Fibroblast of the conjunctiva (primary cell): ENCODE measurements at places on chromosomes 1 and 21.

GRCh38 chr1:61055110-61055614 is 27.2 kb upstream of the NFIA start:
- no peak for DNase-seq

GRCh38 chr1:217135987-217136894 is 413.0 kb upstream of the ESRRG start:
- DNase-seq = no peak

DNA sequence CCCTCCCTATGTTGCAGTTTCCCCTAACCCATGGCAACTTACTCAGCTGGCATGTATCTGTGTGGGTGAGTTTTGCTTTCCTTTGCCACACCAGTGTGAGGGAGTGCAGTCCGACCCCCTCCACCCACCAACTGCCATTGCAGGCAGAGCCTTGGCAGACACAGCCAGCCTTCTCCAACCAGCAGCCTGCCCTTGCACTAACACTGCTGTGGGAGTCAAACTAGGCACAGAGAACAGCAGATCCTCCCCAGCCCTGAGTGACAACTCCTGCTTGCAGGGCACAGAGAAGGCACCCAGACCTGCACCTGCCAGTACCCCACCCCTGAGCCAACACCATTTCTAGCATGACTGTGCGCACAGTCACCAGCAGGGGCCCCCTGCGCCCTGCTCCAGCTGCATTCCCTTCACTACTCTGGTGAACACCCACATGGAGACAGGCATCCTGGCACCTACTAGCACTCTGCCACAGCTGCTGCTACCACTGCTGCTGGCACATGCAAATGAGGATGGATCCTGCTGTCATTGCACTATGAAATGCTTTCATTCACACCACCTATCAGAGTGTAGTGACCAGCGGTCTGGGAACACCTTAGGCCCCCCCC is 98.4 kb downstream of the MAGI3 start:
- no peak for DNase-seq

DNA sequence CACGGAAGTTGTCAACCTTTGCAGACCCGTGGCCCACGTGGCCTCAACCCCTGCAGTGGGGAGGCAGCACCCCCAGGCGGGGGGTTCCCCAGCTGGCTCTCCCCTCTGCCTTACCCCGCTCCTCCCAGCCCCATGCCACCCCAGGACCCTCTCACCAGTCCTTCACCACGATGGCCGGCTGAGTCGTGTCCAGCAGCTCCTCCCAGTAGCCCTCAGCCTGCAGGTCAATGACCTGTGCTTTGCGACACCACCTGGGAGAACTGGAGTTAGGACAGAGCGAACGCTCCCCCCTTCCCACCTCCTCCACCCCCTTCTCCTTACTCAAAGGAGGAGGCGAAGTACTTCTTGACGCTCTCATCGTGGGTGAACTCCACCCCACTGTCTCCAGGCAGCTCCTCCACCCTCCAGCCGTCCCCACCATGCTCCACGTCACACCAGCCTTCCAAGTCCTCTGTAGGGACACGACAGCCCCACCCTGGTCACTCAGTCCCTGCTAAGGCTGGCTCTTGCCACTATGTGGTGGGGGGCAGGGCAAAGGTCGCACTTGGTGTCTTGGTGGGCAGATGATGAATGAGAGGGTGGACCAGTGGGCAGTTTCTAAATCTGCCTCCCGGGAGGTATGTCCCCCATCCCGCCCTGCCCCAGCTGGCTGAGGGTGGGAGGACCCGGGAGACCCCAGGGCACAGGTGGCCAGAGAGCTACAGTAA is 4.5 kb downstream of the FBXO2 start:
- DNase-seq = no peak

GRCh38 chr1:174097426-174097825 is 61.9 kb upstream of the RABGAP1L start:
- DNase-seq = no peak

DNA sequence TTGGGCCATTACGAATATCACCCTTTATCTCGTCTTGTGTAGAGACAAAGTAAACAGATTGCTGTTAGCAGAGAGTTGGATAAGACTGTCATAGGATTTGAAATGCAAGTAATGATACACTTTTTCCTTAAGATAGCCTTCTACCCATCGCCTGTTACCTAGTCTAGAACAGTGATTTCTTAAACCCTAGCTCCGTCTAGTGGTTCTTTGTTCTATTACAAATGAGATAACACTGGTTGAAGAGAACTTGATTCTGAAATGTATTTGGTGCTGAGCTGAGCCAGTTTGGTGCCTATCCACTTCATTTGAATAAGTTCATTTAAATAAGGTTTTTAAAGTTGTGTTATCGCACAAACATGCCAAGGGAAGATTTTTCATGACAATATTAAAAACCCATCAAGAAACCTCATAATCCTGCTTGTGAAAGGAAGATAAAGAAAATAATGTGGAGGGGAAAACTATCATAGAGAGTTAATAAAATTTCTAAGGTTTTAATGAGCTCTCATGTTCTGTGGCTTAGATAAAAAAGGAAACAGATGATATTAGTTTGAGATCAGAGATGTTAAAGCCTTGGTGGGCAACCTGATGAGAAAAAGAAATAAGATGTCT is 1.5 kb upstream of the KCNH1 start:
- DNase-seq = peak; percentile 39

DNA sequence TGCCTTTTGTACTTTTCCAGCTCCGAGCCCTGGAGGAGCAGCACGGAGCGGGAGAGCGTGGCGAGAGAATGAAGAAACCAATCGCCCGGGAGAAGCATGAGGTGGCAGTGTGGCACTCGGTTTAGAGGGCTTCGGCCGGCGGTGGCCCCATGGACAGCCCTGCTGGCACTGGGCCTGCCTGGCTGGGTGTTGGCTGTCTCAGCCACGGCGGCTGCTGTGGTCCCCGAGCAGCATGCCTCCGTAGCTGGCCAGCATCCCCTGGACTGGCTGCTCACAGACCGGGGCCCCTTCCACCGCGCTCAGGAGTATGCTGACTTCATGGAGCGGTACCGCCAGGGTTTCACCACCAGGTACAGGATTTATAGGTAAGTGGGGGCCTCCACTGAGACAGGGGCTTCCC is 59.0 kb downstream of the BRINP2 start:
- DNase-seq = no peak

GRCh38 chr1:152061952-152062351 is 25.1 kb upstream of the S100A11 start:
- DNase-seq = no peak

- DNase-seq = peak; percentile 55
These were observed 773 bp upstream of the DDX59 start for GRCh38 chr1:200670242-200671118.

- DNase-seq = no peak
These were observed 83.6 kb downstream of the IER5 start for GRCh38 chr1:181172082-181172481.

GRCh38 chr1:25356848-25357247 is 18.7 kb downstream of the TMEM50A start:
- DNase-seq = no peak

DNA sequence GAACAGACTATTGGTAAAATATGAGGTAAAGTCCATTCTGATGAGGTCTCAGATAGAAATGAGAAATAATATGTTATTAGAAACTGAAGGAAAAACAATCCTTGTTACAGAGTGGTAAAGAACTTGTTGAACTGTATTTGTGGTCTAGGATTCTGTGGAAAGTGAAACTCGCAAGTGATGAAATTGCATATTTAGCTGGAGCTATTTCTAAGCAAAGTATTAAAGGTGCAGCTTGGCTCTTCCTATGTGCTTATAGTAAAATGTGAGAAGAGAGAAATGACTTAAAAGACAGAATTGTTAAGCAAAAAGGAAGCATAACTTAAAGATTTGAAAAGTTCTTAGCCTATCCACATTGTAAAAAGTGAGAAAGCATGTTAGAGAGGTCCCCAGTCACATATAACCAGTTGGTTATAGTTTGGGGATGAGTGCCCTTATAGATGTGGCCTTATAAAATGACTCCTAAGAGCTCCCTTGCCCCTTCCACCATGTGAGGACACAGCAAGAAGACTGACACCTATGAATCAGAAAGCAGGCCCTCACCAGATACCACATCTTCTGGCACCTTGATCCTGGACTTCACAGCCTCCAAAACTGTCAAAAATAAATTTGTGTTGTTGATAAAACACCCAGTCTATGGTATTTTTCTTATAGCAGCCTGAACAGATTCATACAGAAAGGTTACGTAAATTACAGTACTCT is 24.8 kb downstream of the PHTF1 start:
- no peak for DNase-seq

DNA sequence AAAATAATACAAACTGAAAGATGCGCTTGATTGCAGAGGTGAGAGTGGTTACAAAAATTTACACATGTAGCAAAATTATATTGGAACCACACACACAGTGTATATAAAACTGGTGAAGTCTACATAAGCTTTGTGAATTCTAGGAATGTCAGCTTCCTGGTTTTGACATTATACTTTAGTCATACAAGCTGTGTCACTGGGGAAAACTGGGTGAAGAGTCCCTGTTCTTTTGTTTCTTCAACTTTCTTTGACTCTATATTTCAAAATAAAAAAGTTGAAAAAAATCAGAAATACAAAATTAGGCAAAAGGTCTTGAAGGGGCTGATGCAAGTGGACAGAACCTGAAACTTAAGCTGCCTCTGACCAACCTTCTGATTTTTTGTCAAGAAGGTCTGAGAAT is 3.0 kb downstream of the C1QC start:
- no peak for DNase-seq

GRCh38 chr1:109930252-109930993 is 19.8 kb downstream of the CSF1 start:
- DNase-seq = no peak

DNA sequence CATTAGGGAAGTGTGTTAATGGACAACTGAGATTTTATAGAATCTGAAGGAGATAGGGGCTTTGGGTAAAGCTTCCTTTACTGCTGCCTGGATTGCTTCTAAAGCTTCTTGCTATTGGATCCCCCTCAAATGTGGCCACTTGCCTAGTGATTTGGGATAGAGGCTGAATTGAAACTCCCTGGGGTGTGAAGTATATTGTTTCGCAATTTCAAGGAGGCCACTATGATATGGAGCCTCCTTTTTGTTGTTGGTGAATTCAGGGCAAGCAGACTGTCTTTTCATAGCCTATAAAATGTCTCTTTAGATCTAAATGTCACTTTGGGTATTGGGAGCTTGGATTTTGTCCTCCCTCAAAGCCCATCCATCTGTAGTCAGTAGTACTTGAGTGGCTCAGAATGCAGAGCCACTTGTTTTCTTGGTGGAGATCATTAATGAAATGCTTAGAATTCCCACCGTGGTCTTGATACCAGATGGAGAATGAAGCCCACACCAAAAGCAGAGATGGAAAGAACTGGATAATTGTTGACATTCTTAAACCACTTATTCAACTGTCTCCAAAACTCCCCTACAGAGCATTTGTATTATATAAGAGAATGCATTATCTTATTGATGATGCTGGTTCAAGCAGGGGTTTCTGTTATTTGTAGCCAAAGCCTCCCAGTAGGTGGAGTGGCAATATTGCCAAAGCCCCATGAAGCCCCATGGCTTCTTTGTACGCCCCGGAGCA is 144.3 kb upstream of the KCNE2 start:
- no peak for DNase-seq

DNA sequence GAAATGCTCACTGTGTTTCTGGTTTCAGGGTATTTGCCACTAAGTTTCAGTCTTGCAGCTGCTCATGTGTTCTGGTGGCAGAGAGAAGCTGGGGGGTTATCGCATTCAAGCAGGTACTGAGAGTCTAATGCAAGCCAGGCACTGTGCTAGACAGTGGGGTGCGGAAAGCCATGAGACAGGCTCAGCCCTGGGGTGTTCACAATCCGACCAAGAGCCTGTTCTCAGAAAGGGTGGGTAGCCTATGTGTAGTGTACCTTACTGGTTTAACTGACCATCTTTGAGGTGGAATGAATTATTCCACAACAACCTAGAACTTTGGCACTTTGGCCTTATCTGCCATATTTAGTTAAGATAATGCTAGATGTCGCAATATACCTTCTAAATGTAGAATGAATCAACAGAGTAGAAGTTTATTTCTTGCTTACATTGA is 55.3 kb upstream of the ROR1 start:
- DNase-seq = no peak

- no peak for DNase-seq
These were observed 130.0 kb downstream of the EDEM3 start for GRCh38 chr1:184624626-184625025.

GRCh38 chr1:113783254-113784103 is 24.2 kb upstream of the PHTF1 start:
- DNase-seq = no peak

GRCh38 chr1:13751985-13752384 is 52.0 kb downstream of the PRDM2 start:
- DNase-seq = no peak

DNA sequence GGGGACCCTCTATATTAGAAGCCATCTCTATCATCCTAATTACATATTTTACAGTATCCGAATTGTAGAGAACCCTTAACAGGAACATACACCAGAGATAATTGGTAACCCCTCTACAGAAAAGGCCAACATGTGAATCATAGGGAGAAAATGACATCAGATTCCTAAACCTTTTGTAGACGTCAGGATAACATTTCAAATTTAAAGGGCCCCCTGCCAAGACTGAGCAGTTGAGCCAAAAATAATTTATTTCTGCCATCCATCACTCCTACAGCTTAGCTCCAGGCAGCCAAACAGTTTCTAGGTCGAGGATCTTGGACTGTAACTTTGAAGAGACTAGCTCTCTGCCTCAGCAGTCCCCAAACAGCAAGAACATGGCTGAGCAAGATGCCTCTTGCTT is 21.2 kb downstream of the ZNF697 start:
- DNase-seq = peak; percentile 30

GRCh38 chr1:180849031-180849775 is 63.5 kb upstream of the KIAA1614 start:
- no peak for DNase-seq
